Foreskin melanocyte (primary cell): ENCODE measurements at places on chromosomes 16 and 17.

DNA sequence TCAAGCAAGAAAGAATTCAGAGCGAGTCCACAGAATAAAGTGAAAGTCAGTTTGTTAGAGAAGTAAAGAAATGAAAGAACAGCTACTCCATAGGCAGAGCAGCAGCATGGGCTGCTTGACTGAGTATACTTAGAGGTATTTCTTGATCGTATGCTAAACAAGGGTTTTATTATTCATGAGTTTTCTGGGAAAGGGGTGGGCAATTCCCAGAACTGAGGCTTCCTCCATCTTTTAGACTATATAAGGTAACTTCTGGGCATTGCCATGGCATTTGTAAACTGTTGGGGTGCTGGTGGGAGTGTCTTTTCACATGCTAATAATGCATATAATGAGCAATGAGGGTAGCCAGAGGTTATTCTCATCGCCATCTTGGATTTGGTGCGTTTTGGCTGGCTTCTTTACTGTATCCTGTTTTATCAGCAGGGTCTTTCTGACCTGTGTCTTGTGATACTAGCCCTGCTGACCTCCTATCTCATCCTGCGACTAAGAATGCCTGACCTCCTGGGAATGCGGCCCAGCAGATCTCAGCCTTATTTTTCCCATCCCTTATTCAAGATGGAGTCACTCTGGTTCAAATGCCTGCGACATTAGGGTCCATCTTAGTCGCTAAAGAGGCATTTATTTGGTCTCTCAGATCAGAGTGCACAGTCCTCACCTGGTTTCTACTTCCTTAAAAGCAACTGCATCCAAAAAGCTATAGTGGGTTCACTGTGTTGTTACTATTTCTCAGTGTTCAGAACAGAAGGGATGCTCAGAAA lies 100.6 kb upstream of the CACNG5 start:
- no peak for DNase-seq

DNA sequence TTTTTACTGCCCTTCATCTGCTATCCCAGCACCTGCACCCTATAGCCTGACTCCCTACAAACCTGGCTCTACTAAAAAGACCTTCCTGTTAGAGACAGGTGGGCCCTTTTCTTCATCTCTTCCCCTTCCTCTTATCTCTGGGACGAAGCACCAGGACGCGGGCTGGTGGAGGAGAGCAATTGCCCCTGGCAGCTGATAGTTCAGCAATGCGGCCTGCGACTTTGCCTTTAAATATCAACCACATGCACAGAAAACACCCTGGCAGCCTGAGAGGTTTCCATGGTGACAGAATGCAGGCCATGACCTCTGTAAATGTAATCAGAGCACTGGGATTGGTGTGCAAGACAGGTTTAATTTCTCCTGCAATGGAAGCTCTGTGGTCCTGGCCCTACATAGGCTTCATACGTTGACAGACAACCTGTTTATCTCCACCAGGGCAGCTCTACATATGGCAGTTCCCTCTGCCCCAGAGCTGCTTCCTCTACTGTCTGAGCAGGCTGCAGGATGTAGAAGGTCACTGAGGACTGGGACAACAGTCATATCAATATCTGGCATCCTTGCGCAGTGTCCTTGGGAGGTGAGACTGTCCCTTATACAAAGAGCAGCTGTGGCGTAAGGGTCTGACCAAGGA lies 10.0 kb upstream of the SKAP1 start:
- no peak for DNase-seq

DNA sequence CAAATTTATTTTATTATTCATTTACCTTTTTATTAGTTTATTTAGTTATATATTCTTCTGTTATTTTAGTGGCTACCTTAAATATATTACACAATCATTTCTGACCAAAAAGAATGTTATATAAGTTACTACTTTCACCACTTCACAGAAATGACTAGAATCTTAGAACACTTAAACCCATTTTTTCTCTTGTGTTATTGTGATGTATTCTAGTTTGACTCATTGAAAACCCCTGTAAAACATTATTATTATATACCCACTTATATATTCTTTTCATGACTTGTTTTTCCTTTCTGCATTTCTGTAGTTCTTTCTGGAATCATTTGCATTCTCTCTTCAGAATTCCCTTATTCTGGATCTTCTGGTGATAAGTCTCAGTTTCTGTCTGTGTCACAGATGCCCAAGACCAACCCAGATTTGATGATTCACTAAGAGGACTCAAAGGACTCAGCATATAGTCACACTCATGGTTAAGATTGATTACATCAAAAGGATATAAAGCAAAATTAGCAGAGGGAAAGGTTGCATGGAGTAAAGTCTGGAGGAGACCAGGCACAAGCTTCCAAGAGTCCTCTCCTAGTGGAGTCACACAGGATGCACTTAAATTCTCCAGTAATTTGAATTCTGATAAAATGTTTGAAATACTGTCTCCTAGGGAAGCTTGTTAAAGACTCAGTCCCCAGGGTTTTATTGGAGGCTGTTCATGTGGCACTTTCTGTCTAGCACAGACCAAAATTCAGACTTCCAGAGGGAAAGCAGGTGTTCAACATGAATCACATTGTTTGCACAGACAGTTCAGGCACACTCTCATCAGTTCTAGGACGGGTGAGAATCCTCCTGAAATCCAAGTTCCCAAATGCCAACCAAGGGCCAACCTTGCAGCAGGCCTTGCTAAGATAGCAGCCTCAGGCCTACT lies 7.7 kb downstream of the GINS3 start:
- no peak for DNase-seq

GRCh38 chr17:42883802-42884558 lies 16.6 kb upstream of the G6PC1 start:
- DNase-seq: no peak

DNA sequence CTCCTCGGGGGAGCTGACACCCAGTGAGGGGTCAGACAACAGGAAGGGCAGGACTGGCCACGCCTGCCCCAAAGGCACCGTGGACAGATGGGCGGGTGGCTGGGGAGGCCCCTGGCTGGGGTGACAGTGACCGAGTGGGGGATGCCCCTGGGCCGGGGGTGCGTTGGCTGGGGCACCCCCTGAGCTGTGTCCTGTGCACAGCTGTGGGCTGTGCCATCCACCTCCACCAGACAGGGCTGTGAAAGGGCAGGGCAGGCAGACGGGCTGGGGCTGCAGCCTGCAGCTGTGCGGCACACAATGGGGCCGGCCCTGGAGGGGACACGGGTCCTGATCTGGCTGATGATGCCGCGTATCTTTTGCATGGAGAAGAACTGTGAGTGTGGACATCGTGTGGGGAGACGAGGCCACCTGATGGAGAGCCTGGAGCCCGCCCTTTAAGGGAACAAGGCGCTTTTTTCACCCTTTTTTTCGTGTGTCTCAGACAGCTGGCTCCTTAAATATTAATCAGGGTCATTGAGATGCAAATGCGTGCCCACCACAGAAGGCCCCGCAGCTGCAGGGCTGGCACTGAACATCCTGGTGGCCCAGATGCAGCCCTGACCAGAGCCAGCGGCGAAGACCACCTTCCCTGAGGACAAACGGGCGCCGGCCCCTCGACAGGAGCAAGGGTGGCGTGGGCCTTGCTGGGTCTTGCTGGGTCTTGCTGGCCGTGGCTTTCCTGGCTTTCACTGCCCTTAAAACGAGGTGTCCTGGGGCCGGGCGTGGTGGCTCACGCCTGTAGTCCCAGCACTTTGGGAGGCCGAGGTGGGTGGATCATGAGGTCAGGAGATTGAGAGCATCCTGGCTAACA lies 42.4 kb upstream of the GNG13 start:
- no peak for DNase-seq
